HCT116 (cell line): ENCODE measurements at places on chromosomes 3 and 15. TPM values are rescaled to one million over a fixed set of nuclear protein-coding genes. Genes with fewer than 3 reads are reported as not detected.
A peak's percentile ranks its signal among the peaks of the same experiment; 100 is the strongest.

The ACKR4 gene
- 0.12 TPM for total RNA-seq

The GRK7 gene
- not detected for total RNA-seq

- no peaks in the 10 kb centered on the region for H3K4me1 ChIP-seq
- no peaks in the 10 kb centered on the region for H3K27me3 ChIP-seq
- H3K27ac ChIP-seq = no peak overlapping the region
- no peaks in the 10 kb centered on the region for H3K36me3 ChIP-seq
- no peak for DNase-seq
These were observed 7.2 kb downstream of the MAP2K5 start for GRCh38 chr15:67549736-67550135.

GRCh38 chr15:39238443-39238842 lies 342.4 kb upstream of the THBS1 start:
- no peak for DNase-seq
- no peaks in the 10 kb centered on the region for H3K36me3 ChIP-seq
- no peaks in the 10 kb centered on the region for H3K27me3 ChIP-seq
- H3K4me3 ChIP-seq = no peak overlapping the region
- H3K4me1 ChIP-seq = no peaks in the 10 kb centered on the region

The FOXL2NB gene
- 0.93 TPM for total RNA-seq

GRCh38 chr15:94097552-94097951 lies 133.8 kb upstream of the MCTP2 start:
- no peaks in the 10 kb centered on the region for H3K4me1 ChIP-seq
- H3K36me3 ChIP-seq = no peaks in the 10 kb centered on the region
- H3K4me3 ChIP-seq = no peak overlapping the region
- H3K27me3 ChIP-seq = 0 out of 2 replicates have a peak, but pooled peaks cover 9% of the 10 kb centered on the region
- no peak overlapping the region for H3K27ac ChIP-seq

The TRPM1 gene
- not detected for total RNA-seq

GRCh38 chr15:70025413-70026296 lies 72.1 kb downstream of the TLE3 start:
- peaks cover 6% of the 10 kb centered on the region; the same call in 1 of the 2 replicates for H3K27me3 ChIP-seq
- H3K4me3 ChIP-seq = no peak overlapping the region
- H3K27ac ChIP-seq = no peak overlapping the region
- no peak for DNase-seq
- peaks cover 10% of the 10 kb centered on the region; the same call in 1 of the 2 replicates for H3K4me1 ChIP-seq

The ACOX2 gene
- 12.8 TPM for total RNA-seq

GRCh38 chr3:120448756-120449155 lies 2.0 kb downstream of the FSTL1 start:
- H3K36me3 ChIP-seq = no peaks in the 10 kb centered on the region
- no peaks in the 10 kb centered on the region for H3K27me3 ChIP-seq
- no peak overlapping the region for H3K4me3 ChIP-seq
- peaks cover 16% of the 10 kb centered on the region for H3K4me1 ChIP-seq
- no peak overlapping the region for H3K27ac ChIP-seq

The MYL3 gene
- not detected for total RNA-seq

- H3K4me1 ChIP-seq = no peaks in the 10 kb centered on the region
- DNase-seq = no peak
- no peaks in the 10 kb centered on the region; the same call in 1 of the 2 replicates for H3K27me3 ChIP-seq
- no peaks in the 10 kb centered on the region for H3K36me3 ChIP-seq
- no peak overlapping the region for H3K27ac ChIP-seq
These were observed 259.9 kb downstream of the IL20RB start for GRCh38 chr3:137217733-137218132.

DNA sequence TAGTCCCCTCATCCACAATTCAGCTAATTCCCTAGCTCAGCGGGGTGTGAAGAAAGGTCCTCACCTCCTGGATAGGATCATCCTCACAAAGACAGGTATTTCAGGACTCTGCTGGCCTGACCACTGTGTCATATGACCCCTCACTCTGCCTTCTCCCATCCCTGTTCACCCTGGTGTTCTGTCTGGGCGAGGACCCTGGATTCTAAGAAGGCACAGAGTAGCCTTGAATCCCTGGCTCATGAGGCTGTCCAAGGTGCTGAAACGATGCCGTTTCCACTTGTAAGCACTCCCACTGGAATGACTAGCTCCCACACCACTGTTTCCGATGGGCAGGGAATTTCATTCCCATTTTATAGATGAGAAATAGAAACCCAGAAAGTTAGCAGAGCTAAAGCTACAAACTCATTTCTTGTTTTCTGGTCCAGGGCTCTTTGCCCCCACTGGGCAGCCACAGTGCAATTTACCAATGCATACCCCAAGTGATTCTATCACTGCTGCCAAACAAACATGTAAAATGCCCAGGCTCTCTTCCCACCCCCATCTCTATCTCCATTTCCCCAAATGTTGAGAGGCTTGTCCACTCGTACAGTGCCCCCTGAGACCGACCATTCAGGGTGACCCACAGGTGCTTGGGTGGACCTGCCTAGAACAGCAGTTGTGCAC lies 83.2 kb downstream of the RAB11A start:
- DNase-seq = no peak
- no peak overlapping the region for H3K4me3 ChIP-seq
- no peaks in the 10 kb centered on the region for H3K27me3 ChIP-seq

DNA sequence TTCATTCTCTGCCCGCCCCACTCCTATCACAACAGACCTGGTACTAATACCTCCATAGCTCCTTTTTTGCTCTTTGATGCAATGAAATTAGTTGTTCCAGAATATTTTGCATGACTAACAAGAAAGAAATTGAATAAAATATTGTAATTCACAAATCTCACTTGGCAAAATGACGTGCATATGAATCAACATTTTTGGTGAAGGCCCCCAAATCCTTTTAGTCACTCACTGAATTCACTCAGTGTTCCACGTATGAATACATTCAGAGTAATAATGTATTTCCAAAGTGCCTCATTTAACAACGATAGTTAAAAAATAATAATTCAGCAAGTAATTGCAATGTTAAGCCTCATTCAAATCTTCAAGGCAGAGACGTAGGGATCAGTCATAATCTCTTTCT lies 148.6 kb upstream of the STRIT1 start:
- no peaks in the 10 kb centered on the region for H3K36me3 ChIP-seq
- no peak overlapping the region for H3K4me3 ChIP-seq
- H3K4me1 ChIP-seq = no peaks in the 10 kb centered on the region
- DNase-seq = no peak

The SPESP1 gene
- not detected for total RNA-seq

- no peaks in the 10 kb centered on the region for H3K27me3 ChIP-seq
- H3K27ac ChIP-seq = no peak overlapping the region
- no peak overlapping the region for H3K4me3 ChIP-seq
- no peak for DNase-seq
- no peaks in the 10 kb centered on the region for H3K4me1 ChIP-seq
These were observed 21.0 kb upstream of the ALDH1A2 start for GRCh38 chr15:58086491-58086890.

- peaks cover 70% of the 10 kb centered on the region for H3K36me3 ChIP-seq
- no peaks in the 10 kb centered on the region for H3K4me1 ChIP-seq
- no peak overlapping the region for H3K27ac ChIP-seq
- H3K27me3 ChIP-seq = no peaks in the 10 kb centered on the region
These were observed 12.2 kb downstream of the PRC1 start for GRCh38 chr15:90982135-90982534.

GRCh38 chr3:52784021-52784621 lies 6.7 kb downstream of the ITIH1 start:
- H3K36me3 ChIP-seq = no peaks in the 10 kb centered on the region
- no peak overlapping the region for H3K4me3 ChIP-seq
- no peaks in the 10 kb centered on the region for H3K4me1 ChIP-seq
- H3K27me3 ChIP-seq = peaks cover 30% of the 10 kb centered on the region
- H3K27ac ChIP-seq = no peak overlapping the region
- DNase-seq = no peak

The CCR8 gene
- total RNA-seq = not detected

GRCh38 chr3:183122257-183122932 lies 23.1 kb upstream of the MCCC1 start:
- H3K4me3 ChIP-seq = no peak overlapping the region
- peaks cover 1% of the 10 kb centered on the region; the same call in 1 of the 2 replicates for H3K27me3 ChIP-seq
- DNase-seq = peak; percentile 38

DNA sequence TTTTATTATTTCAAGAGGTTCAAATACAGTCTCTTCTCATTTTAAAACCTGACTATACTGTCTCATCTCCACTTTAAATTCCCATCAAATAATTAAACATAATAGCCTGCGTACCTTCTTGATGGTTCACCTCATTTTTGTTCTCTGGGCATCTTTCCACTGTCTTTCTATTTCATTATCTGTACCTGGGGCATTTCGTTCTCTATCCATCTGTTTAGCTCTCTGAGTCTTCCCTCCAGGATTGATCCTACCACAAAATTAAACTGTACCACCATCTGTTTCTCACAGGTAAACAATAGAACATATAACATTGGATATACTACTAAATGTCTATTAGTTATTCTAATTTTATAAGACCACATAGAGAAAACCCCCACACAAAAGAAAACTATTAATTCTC lies 1331.4 kb downstream of the NSUN3 start:
- no peaks in the 10 kb centered on the region for H3K36me3 ChIP-seq
- H3K27me3 ChIP-seq = no peaks in the 10 kb centered on the region
- no peak for DNase-seq
- no peaks in the 10 kb centered on the region for H3K4me1 ChIP-seq

- DNase-seq = no peak
- no peaks in the 10 kb centered on the region for H3K4me1 ChIP-seq
- H3K27ac ChIP-seq = no peak overlapping the region
- H3K36me3 ChIP-seq = no peaks in the 10 kb centered on the region
These were observed 136.7 kb upstream of the ADAMTS9 start for GRCh38 chr3:64824394-64824909.

DNA sequence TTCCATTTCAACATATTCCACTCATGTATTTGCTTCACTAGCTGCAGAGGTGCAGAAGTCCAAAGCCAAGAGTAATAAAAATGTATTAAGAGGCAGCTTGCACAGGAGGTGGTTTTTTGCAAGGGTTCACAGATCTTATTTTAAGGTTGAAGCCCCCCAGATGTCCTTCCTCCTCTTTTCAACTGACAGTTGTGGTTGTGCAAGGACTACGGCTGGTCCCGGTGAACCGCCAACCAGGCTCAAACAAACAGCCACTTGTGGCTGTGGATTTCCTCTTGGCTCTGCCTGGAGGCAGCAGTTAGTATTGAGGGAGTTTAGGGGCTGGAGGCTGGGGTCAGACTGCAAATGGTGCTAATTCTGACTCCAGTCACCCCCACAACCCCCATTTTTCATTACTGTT lies 240.7 kb upstream of the TBC1D5 start:
- no peak for DNase-seq
- H3K4me3 ChIP-seq = no peak overlapping the region
- H3K27me3 ChIP-seq = no peaks in the 10 kb centered on the region
- no peaks in the 10 kb centered on the region for H3K36me3 ChIP-seq

- H3K4me1 ChIP-seq = peaks cover 20% of the 10 kb centered on the region
- DNase-seq = no peak
- H3K4me3 ChIP-seq = no peak overlapping the region
These were observed 91.1 kb downstream of the VGLL4 start for GRCh38 chr3:11552289-11553264.

The INAFM2 gene
- 8.8 TPM for total RNA-seq

DNA sequence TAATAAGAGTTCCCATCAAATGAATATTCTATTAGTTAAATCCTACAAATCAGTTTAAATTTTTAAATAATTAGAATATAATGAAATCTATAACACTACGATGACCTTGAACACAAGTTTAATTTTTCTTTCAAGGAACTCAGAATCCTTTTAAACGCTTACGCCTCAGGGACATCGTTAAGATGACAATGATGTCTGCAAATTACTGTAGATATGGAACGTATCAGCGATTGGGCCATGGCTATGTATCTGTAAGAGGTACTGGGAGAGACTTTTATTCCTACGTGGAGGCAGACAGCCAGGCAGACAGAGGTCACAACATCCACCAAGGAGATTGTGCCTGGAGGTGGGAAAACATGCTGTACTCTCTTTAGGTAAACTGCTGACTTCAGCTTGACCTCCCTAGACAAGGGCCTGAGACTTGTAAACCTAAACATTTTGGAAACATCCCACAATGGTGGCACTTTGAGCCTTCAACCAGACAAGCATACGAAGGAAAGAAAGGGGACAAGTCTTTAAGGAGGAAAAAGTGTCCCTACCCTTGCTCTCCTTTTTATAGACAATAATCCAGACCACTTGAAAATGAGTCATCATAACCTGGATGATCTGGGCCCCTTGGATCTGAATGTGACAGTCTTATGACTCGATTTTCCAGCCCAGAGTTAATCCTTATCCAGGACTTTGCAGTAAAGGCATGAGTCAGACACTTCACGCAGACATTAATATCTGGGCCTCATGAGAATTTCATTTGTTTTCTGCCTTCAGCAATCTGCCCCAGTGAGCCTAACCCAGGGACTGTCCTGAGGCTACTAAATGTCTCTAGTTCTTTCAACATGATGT lies 6.8 kb upstream of the LDHAL6B start:
- peak; percentile 76 for DNase-seq
- no peaks in the 10 kb centered on the region for H3K27me3 ChIP-seq
- peaks cover 9% of the 10 kb centered on the region; the same call in 1 of the 2 replicates for H3K36me3 ChIP-seq

DNA sequence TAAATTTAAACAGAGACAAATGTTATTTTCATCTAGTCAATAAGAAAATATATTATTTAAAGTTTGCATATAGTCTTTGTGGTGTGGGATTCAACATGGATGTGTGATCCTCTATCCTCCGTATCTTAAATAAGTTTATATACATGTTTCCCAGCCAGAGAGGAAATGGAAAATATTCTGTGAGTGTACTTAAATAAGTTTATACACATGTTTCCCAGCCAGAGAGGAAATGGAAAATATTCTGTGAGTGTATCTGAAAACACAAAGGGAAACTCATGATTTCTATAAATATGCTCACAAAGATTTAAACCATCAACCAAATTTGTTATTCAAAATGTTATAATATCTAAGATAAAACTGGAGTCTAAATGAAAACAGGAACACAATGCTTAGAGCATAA lies 110.0 kb upstream of the MELTF start:
- peaks cover 24% of the 10 kb centered on the region; the same call in 1 of the 2 replicates for H3K36me3 ChIP-seq
- H3K27me3 ChIP-seq = no peaks in the 10 kb centered on the region

DNA sequence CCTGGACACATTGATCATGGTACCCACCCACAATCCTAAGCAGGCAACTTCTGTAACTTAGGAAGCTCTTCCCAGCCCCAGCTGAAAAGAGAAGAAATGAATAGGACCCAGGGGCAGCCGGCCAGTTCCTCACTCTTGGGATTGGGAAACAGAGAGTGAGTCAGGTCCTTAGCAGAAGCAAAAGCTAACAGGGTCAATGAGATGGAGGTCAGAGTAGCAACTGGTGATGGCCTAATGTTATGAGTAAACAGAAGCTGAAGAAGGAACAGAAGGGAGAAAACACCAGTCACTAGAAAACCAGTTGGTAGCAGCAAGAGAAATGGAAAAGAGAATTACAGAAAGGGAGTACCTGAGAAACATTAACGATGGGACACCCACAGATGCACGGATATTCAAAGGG lies 20.0 kb downstream of the RIOX2 start:
- no peaks in the 10 kb centered on the region for H3K4me1 ChIP-seq
- H3K4me3 ChIP-seq = no peak overlapping the region
- no peak overlapping the region for H3K27ac ChIP-seq

DNA sequence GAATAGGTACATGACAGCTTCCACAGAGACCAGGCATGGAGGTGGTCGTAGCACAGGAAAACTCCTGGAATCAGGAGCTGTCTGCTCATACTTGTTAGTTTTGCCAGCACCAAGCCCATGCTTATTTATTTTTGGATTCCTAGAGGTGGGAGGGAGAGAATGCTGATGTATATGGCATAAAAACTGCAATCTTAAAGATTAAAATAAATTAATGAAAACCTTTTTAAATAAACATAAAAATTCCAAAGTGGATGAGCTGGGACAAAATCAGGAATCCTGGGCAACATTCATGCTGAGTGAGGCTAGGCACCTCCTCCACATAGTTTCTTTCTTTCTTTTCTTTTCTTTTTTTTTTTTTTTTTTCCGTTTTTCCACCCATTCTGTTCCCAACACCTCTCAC lies 14.3 kb upstream of the BCL6 start:
- DNase-seq = no peak
- no peaks in the 10 kb centered on the region for H3K36me3 ChIP-seq
- H3K4me1 ChIP-seq = no peaks in the 10 kb centered on the region
- H3K4me3 ChIP-seq = no peak overlapping the region
- H3K27ac ChIP-seq = no peak overlapping the region
